NCI-H1092 (cell line): ENCODE measurements at places on chromosomes 7 and 10.

GRCh38 chr7:123751821-123752220 lies 3.0 kb upstream of the WASL start:
- DNase-seq, result no peak

- no peak for DNase-seq
Observed at GRCh38 chr7:9029681-9030530, 596.5 kb downstream of the NXPH1 start.

GRCh38 chr10:115974351-115974750 lies 298.7 kb downstream of the GFRA1 start:
- no peak for DNase-seq

GRCh38 chr7:92953657-92954056 lies 117.3 kb upstream of the CDK6 start:
- DNase-seq, result no peak

- DNase-seq, result no peak
Observed at GRCh38 chr7:20238754-20239324, 21.7 kb upstream of the MACC1 start.

DNA sequence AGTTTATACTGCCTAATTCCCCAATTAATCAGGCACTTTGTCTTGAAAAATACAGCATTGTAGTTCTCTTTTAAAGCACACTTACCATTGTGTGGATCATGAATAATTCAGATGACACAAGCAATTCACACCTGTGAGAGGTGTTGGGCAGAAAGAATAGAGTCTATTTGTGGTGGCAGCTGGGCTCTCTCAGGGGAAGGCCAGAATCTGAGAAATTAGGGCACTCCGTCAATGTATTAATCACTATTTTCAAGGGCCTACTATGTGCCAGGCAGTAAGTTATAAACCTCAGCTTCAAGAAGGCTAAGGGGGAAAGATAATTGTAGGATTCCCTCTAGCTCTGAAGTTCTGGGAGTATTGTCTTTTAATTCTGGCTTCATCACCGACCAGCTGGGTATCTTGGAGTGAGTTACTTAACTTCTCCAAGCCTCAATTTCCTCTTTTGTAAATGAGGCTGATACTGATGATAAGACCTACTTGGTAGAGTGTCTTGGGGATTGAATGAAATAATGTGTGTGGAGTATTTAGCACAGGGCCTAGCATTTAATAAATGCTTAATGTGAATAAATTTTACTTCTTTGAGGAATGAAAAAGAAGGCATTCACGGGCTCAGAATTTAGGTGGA lies 2.5 kb downstream of the CHN2 start:
- DNase-seq, result no peak

- no peak for DNase-seq
Observed at GRCh38 chr10:112491144-112491543, 44.1 kb downstream of the VTI1A start.

DNA sequence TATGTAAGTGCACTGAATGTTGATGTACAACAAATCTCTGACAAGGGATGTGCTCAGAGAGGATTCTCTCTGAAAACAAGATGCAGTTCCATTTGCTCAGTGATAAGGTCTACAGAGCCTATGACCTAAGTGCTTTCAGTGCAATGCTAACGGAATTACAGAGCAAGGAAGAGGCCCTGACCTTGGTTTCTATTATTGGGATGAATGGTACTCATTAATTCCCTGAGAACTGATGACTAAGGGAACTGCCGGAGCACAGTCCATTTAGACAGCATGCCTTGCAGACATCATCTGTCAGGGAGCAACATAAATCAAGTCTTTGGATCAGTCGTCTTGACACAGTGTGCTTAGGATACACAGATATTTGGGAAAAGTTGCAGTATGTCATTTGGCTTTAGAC lies 340.8 kb downstream of the PHTF2 start:
- no peak for DNase-seq

DNA sequence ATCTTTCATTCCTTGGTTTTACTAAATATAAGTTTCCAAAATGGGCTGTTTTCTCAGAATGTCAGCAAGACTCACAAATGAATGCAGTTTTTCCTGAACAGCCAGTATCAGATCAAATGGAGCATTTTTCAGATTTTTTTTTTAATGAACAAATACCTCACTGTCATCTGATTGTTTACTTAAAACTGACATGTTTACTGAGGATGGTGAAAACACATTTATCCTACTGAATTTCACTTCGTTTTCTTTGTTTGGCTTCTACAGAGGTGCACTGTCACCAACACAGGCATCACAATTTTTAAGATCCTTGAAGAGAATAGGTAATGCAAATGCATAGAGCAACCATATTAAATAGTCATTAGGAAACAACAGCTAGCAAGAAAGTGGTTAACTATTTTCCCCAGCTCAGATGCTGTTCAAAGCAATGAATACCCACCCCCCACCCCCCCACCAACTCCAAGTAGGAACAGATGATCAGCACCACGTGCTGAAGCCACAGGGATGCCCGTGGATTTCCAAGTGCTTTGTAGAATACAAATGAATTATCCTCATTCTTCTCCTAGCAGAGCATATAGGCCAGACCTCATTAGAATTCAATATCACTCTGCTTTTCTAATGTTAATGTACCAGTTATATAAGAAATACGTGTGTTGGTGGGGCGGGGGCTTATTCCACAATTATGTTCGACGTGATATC lies 205.9 kb downstream of the SKAP2 start:
- DNase-seq, result peak; percentile 82

DNA sequence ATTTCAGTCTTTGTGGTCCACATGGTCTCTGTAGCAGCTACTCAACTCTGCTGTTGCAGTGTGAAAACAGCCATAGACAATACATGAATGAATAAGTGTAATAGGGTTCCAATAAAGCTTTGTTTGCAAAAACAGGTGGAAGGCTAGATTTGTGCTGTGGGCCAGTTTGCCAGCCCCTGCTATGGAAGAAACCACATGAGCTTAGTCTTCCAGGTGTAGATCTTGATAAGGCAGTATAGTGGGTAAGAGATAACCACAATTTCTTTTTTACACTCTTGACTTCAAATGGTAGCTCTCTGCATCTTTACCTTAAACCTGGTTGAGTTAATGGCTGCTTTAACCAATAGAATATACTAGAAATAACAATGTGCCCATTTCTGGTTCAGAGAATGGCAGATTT lies 135.0 kb upstream of the PALS2 start:
- DNase-seq, result no peak

- no peak for DNase-seq
Observed at GRCh38 chr7:17194656-17195055, 103.8 kb upstream of the AHR start.

- peak; percentile 9 for DNase-seq
Observed at GRCh38 chr10:68208424-68209042, 23.4 kb downstream of the ATOH7 start.

GRCh38 chr7:130733931-130734814 lies at the start of gene KLF14:
Gene KLF14, minus strand, starts transcription at chr7:130734207. Its CDS starts 174 bp downstream, at chr7:130734033.
- no peak for DNase-seq
